ENCODE measurements at places on chromosomes 3 and 15. TPM values are rescaled to one million over a fixed set of nuclear protein-coding genes. Genes with fewer than 3 reads are reported as not detected.

The CNTN6 gene
- not detected for total RNA-seq

The GOLGA8R gene
- 0.24 TPM for total RNA-seq

The MKRN2OS gene
- 1.7 TPM for total RNA-seq

The CPNE9 gene
- total RNA-seq, result not detected

The SCAANT1 gene
- not detected for total RNA-seq

The ACOX2 gene
- under 0.01 TPM for total RNA-seq

All from tracheal epithelial cell (primary cell).